Fibroblast of skin of left biceps (primary cell): ENCODE measurements at places on chromosomes 4 and X.

GRCh38 chrX:52420824-52421443 is 52.1 kb downstream of the XAGE2 start:
- DNase-seq: no peak

GRCh38 chrX:115988825-115989224 is 181.7 kb upstream of the AGTR2 start:
- DNase-seq: no peak

DNA sequence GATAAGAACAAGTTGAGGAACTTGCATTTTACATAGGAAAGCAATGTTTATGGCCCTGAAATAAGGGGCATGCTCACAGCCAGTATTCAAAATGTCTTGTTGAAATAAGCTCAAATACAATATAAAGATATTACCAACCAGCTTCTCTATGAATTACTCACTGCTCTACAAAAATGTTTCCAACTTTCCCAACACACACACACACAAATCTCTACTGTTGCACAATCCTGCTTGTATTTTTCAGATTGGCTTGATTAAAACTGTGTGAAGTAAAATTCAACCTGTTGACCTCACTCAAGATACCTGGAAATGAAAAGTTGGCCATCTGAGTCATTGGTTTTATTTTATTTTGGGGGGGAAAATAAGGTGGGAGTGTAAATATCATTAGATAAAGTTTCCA is 128.6 kb downstream of the CHIC2 start:
- DNase-seq: peak; percentile 70

DNA sequence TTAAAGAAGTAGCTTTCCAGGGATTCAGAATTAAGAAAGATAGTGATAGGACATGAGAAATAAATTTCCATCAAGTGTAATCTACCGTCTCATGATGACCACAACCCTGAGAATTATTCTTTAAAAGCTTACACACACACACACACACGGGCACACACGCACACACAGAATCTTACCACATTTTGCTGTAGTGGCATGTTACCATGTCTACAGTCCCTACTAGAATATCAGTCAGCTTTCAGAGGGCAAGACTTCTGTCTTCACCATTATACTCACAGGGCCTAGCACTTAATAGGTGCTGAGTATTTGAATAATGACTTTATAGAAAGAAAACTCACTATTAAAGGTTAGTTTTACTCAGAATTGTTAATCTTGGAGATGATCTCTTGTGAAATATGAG is 15.4 kb downstream of the CMC4 start:
- DNase-seq: no peak

DNA sequence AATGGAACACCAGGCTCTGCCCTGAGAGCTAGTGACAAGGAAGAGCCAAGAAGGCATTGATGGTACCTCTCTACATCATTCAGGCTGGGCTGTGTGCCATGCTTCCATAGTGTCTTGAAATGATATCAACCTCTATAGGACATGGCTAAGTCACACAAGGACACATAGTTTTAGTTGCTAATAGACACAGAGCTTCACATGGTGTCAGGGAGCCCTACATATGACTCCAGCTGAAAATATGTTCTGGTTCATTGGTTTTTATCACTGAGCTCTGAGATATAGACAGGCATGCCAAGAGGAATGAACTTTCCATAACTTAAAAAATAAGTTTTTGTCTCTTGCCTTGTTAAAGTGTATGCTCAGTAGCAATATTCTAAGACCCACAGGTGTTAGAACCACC is 72.1 kb upstream of the PRKG2 start:
- DNase-seq: no peak

GRCh38 chrX:15747626-15748173 is 9.6 kb downstream of the CA5B start:
- no peak for DNase-seq

- DNase-seq: no peak
Measured at GRCh38 chrX:114903618-114904017, 113.8 kb downstream of the IL13RA2 start.

- DNase-seq: peak; percentile 87
Measured at GRCh38 chr4:6942238-6942800, 32.7 kb downstream of the TBC1D14 start.

DNA sequence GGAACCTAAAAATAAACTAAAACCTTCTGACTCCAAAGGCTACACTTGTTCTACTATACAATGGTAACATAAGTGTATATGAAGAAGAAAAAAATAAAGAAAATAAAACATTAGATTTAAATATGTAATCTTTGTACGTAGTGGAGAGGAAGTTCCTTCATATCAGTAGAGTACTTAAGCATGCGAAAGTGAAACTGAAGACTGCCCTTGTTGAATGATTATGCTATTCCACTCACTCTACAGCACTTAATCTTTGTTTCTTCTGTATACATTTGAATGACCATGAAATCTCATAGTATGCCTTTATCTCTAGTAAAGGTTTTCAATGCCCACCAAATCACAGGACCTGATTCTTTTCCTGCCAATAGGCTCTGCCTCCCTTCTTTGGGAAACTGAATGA is 78.9 kb downstream of the NDST3 start:
- no peak for DNase-seq

- DNase-seq: no peak
Measured at GRCh38 chrX:110667706-110668105, 127.9 kb downstream of the CHRDL1 start.

DNA sequence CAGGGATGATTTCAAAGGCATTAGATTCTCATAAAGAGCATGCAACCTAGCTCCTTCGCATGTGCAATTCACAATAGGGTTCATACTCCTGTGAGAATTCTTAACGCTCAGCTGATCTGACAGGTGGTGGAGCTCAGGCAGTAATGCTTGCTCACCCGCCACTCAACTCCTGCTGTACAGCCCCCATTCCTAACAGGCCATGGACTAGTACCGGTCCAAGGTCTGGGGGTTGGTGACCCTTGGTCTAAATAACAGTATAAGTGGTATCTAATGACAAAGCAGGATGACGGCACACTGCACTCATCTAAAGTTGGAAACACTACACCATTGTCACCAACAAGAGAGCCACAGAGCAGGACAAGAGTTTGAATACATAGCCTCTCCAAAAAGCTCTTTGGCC is 28.5 kb downstream of the ADGRA3 start:
- no peak for DNase-seq

DNA sequence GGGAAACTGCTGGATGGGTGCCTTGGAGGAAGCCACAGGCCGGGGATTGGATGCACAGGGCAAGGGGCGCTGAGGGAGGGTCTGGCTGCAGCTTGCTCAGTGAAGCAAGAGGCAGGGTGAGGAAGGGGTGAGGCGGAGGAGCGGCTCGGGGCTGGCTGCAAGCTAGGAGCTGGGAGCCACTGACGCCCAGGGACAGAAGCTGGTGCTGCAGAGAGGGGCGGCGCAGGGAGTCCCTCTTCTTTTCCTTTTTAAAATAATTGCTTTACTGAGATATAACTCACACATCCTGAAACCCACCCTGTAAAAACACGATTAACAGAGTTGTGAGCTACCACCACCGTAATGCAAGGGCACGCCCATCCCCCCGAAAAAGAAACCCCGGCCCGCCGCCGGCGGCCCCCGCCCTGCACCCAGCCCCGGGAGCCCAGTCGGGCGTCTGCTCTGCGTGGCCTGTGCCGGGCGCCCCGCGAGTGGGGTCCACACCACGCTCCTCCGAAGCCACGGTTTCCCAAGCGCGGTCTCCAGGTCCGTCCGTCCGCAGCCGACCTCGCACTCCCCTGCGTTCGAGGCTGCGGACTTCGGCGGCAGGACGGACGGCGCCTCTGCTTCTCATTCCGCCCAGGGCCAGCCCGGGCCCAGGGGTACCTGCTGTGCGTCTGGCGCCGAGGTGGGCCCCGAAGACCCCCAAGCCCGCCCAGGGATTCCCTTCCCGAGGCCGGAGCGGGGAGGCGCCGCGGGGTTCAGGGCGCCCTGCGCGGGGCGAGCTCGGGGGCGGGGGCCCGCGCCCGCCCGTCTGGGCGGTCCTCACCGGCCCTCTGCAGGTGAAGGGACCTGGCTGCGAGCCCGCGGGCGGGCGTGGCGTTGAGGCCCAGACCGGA is 866 bp upstream of the UVSSA start:
- no peak for DNase-seq

- DNase-seq: peak; percentile 29
Measured at GRCh38 chrX:16023790-16024734, 99.3 kb upstream of the GRPR start.

DNA sequence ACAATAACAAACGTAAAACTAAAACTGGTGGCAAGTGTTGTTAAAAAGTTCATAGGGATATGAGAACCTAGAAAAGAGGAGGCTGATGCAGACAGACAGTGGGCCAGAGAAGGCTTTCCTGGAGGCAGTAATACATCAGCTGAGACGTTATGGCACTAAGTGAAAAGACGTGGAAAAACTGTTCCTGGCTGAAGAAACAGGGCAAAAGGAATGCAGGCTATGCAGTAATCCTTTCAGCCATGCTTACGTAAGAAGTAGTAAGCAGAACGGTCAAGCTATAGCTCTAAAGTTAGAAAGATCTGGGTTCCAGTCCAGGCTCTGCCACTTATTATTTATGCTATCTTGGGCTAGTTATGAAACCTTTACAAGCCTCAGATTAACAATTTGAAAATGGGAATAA is 6.4 kb downstream of the LAMTOR3 start:
- no peak for DNase-seq
